ENCODE measurements at places on chromosomes 3 and 15.

- DNase-seq: no peak
Observed at GRCh38 chr3:31244929-31245817, 287.6 kb upstream of the STT3B start.

DNA sequence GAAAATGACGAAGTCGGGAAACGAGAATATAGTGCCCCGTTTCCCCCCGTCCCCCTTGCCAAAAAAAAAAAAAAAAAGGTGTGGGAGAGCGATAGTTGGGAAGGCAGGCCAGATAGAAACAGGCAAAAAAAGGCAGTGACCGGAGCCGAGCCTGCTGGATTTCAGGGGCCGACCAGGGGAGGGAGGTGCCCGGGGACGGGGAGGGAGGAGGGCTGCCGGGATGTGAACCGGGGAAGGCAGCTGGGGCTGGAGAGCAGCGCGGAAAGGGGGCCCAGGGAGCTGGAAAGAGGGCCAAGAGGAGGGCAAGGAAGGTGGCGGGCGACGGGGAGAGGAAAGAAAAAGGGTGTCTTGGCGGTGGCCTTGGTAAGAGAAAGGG lies 837 bp downstream of the LRRN1 start:
- DNase-seq: no peak

GRCh38 chr3:30288830-30289229 lies 317.6 kb upstream of the TGFBR2 start:
- DNase-seq: no peak

DNA sequence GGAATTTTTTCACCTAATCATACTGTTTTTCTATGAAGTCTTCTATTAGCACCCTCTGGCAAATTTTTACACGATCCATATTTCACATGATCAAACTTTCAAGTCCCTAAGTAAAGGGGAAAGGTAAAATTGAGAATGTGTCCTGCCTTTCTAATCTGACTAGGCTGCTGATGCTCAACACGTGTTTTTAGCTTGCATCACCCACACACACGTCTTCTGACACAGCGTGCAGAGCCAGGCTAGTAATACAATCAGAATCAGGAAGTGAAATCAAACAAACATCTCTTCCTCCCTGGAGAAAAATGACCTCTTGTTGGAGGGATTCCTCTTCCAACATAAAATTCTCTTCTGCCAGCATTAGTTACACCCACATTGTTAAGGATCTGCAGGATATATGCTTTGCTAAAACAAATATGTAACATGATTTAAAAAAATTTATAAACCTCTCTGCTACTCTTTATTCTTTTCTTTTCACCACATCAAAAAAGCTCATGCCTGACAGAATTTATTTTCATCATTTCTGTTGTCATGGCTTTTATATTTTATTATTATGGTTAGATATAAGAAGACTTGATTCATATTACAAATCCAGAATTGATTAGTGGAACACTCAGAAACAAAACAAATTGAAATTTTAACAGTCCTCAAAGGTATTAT lies 122.4 kb downstream of the RAP2B start:
- peak; percentile 4 for DNase-seq

DNA sequence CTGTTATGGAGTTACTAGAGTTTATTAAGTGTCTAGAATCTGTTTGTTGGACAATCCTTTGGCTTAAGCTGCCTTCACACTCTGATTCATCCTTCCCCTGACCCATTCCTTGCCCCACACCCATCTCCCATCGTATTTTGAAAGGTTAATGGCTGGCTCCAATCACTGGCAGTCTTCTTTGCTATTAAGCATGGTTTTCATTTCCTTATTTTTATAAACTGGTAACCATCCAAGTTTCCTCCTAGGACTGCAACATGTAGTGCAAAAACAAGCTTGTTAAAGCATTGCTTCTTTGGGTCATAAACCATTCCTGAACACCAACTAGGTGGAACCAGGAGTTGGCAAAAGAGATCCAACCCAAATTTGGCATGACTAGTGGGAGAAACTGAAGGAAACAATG lies 148.4 kb downstream of the DTWD1 start:
- DNase-seq: no peak

DNA sequence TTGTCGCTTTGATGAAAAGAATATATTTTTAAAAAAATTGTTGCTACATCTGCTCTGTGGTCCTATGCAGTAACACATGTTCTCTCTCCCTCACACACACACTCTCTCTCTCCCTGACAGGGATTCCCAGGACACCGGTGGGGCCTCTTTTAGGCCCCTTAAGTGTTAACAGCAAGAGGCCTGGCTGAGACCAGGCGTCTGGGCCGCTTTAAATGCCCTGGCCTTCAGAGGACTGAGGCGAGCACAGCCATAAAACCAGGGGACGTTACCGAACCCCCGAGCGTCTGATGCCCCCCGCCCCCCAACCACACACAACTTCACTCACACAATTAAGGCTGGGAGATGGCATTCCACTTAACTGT lies 1.7 kb downstream of the BNC1 start:
- DNase-seq: no peak

- DNase-seq: no peak
Observed at GRCh38 chr3:81274671-81275070, 486.8 kb downstream of the GBE1 start.

GRCh38 chr15:78177447-78177873 lies 28.3 kb downstream of the IDH3A start:
- no peak for DNase-seq

DNA sequence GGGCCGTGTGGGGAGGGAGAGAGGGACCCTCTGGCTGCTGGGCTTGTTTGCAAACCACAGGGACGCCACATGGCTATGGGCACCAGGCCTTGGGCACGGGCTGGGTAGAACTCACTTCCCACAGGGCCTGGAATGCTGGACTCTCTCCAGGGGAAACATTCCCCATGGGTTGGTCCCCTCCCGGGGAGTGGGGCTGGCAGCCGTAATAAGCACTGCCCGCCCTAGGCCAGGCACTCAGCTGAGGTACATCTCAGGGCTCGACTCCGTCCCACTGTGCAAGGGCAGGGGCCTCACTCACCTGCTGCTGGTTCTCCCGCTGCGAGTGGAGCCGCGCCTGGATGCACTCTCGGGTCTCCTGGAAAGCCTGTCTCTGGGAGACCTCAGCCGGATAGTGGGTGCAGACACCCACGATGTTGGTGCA lies 96.7 kb downstream of the ADCY5 start:
- DNase-seq: no peak

DNA sequence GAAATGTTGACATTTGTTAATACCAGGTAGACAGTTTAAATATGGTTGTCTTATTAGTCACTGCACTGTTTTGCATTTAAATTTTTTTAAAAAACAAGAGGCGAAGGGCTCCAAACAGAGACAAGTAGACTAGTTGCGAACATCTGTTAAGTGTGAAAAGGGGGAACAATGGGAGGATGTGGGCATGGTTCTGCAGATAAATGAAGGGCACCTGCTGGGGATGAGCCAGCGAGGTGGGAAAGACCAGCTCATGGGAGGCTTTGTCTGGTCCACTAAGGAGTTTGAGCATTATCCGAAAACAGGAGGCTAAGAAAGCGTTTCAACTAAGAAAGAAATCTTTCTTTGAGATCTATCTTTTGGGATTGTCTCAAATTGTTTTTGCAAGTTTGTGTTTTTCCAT lies 72.7 kb downstream of the FBN1 start:
- no peak for DNase-seq

- DNase-seq: no peak
Observed at GRCh38 chr15:39598958-39599845, 18.3 kb downstream of the THBS1 start.

DNA sequence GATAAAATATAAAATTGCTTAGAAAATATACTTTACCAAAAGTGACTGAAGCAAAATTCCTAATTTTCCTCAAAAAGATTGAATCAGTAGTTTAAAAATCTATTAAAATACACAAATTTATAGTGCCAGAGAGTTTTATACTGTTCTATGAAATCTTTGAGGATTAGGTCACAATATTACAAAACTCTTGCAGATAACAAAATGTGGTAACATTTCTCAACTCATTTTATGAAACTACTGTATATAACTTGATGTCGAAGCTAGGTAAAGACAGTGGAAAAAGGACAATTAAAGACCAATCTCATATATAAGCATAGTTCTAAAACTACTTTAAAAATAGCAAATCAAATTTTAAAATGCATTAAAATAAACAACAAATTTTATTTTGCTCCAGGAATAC lies 15.9 kb downstream of the VEPH1 start:
- DNase-seq: no peak

DNA sequence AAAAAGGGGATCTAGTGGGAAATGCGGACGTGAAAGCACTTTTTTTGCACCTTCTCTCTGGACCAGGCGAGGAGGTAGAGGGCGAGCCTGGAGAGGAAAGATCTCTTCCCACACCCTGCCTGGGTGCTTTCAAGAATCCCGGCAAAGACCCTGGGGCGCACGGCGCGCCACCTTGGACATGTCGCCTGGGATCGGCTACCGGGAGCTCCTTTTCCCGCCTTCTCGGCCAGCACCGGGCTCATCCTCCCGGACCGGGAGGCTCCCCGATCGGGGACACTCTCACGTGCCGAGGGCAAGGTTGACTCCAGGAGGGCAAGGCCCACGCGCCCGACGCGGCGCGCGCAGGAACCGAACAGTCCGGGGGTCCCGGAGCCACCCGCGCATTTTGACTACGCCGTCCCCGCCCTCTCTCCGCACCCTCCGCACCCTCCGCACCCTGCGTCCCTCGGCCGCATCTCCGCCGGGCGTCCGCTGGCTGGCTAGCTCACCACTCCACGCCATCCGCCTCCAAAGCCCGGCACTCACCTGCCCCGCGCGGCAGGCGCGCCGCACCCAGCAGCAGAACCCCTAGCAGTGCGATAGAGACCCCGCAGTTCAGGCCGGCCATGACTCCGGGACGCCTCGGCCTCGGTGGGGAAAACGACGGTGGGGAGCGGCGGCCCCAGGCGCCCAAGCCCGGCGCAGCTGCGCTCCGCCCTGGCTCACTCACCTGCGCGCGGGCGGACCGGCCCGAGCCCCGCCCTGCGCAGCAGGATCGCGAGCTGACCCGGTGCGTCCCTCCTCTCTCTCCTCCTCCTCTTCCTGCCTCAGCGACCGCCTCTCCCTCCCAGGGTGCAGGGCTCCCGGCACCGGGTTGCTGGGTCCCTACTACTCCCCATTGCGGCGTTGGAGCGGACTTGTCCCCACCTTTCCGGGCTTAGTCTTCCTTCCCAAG lies at the start of gene CDCP1:
Gene CDCP1, minus strand, starts transcription at position 698 of the 934 bp plus-strand sequence. Its CDS starts 91 bp downstream, at position 607.
- no peak for DNase-seq

DNA sequence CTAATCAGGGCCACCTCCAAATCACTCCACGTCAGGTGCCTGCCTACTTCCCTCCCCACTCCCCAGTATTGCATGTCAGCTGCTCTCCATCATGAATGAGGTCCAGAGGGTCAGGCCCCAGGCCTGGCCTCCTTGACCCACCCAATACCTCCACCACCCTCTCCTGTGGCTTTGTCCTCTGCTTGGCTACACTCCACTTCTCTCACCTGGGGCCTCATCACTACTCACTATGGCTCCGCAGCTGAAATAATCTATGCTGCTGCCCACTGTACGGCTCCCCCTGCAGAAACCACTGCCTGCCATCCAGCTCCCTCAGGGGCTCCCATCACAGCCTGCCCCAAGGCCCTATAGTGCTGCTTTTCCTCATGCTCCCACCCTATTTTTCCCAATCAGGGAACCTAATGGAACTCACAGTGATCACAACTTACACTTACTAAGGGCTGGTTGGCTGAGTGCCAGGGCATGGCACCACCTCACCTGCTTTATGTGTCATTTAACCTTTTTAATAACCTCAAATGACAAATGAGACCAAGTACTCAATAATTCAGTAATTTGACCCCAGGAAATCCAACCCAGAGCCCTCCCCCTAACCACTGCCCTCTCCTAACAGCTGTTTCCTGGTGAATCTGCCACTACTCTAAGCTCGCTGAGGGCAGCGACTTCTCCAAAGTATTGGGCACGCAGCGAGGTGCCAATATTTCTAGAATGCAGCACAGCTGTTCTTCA lies 2.3 kb downstream of the GORASP1 start:
- no peak for DNase-seq

- DNase-seq: no peak
Observed at GRCh38 chr15:72227192-72227586, 3.8 kb downstream of the PKM start.

DNA sequence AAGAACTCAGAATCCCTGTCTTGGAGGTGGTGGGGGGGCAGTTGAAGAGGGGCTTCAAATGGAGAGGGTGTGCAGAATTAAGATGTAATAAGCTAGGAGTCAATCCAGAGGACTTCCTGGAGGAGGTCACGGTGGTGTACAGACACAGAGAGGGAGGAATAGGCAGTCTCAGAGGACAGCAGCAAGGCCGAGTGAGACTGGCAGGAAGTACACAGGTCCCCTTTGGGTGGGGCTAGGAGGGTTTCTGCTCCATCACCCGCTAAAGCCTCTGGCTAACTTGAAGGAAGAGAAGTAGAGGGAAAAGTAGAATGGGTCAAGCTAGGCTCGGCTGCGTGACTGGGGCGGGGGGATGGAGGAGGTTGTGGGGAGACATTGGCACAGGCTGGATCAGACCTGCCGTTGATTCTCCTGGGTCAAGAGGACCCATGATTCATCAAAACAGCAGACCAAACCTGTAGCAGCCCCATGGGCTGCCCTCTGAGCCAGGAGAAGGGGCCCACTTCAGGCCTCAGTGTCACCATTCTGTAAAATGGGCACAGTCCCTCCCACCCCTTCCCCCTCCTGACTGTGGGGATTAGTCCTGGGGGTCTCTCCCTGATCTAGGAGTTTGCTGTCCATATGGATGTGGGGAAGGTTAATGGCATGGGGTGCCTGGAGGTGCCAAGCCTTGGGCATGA lies 16.9 kb downstream of the CSPG4 start:
- no peak for DNase-seq

DNA sequence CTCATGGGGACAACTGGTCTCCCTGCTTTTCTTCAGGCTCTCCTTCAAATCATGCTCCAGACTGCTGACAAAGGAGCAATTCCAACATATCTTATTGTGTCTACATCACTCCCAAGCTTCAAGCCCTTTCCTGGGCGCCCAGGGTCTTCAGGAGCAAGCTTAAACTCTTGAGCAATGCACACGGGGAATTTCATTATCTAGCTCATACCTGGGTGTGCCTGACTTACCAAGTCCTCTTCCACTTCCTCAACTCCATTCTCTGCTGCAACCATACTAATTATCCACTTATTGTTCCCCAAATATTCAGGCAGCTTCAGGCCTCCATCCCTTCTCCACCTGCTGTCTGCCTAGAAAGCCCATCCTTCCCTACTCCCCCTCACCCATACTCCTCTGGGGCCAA lies 50.6 kb downstream of the B3GNT5 start:
- no peak for DNase-seq

DNA sequence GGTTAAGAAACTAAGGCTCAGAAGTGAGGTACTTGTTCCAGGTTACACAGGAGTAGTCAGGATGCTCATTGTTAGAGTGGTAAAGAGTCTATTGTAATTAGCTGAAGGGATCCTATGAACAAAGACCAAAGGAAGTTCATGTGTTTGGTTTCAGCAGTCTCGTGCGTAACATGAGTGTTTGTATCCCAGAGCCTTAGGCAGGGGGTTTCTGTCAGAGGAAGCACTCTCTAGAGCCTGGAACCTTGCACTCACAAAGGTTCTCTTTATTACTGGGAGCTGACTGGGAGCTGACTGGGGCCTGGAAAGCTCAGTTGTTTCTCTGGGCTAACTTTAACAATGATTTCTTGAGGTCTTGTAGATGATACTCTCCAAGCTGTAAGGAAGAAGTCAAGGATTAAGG lies 3.9 kb downstream of the ZNF197 start:
- no peak for DNase-seq

- DNase-seq: no peak
Observed at GRCh38 chr3:105837143-105837740, 31.6 kb downstream of the CBLB start.

- no peak for DNase-seq
Observed at GRCh38 chr15:39228889-39229288, 352.0 kb upstream of the THBS1 start.

- DNase-seq: no peak
Observed at GRCh38 chr3:23294770-23295387, 91.8 kb downstream of the UBE2E2 start.

Measured in Jurkat, Clone E6-1 (cell line).